ENCODE measurements at places on chromosomes 5 and 9.

- no peak for DNase-seq
These were observed 331.0 kb downstream of the GLIS3 start for GRCh38 chr9:3968891-3969290.

DNA sequence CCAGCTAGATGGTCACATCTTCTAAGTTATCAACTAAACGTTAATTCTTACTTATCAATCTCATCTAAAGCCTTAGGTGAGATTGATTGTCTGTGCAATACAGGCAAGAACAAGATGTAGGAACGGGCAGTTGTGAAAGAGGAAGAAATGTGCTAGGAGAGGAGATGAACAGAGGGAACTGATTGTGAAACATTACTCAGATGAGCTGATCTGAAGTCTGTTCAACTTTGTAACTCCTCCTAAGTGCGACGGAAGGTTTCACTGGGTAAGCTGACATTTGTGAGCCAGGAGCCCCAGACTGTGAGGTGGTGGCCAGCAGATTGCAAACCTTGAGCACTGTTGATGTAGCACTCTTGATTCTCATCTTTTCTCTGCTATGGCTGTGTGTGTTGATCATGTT lies 204.1 kb downstream of the CD180 start:
- DNase-seq = no peak

DNA sequence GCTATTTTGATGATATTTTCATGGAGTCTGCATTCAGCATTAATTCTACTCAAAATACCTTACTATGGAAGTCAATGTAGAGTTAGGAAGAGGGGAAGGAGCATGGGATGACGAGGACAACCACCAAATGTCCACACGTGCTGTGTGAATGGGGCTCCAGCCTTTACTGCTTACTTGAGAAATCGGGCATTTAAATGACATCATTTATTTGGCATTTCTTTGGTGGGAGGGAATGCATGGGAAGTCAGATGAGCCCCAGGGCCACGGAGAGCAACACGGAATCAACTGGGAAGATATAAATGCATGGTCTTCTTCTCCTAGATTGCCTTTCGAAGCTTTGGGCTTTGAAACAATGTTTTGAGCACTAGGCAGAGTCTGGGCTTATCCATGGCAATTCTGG lies 458.5 kb upstream of the KLF4 start:
- no peak for DNase-seq

DNA sequence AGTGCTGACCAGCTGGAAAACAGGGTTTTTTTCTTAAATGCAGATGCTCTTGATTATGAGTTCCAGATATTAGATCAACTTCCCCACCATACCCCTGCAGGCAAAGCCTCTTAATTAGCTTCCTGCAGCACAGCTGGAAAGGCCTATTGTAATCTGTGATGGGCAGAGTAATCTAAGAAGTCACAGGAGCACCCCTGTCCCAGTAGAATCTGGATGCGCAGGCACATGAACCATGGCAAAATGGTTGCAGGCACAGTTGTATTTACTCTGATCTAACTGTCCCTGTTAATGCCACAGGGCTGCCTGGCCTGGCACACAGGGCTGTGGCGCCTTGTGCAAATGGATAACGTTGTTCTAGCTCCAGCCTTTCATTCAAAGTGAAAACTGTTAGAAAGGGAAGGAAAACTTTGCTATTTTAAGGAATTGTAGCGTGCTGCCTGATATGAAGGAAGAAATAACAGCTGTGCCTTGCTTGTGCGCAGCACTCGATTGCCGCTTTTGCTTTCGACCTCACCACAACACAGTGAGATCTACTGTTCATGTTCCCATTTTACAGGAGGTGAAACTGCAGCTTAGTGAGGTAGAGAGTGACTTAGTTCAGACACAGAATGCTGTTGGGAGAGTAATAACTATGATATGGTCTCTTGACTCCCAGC lies 2.3 kb downstream of the TGFBI start:
- no peak for DNase-seq

DNA sequence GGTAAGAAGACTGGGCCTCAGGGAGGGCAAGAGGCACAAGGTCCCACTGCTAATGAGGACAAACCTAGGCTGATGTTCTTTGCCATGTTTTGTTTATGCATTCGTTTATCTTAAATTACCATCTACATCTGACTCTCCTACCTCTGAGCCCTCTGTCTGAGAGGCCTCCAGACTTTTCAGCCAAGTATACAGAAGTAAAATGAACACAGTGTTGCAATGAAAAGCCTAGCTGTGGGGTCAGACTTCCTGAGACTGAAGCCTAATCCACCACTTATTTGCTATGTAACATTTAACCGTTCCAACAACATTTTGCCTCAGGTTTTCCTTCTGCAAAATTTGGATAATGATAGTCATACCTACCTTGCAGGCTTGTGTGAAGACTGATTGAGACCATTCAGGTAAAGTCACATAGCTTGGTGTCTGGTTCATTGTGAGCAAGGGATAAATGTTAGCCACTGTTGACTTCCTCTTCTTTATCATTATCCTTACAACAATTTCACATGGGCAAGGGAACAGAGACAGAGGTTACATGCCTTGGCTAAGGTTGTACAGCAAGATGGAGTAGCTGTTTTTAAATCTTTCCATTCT lies 374.9 kb upstream of the CLINT1 start:
- no peak for DNase-seq

GRCh38 chr5:124996023-124996763 lies 249.8 kb upstream of the ZNF608 start:
- DNase-seq = no peak

GRCh38 chr9:129544761-129545160 lies 76.1 kb downstream of the C9orf50 start:
- DNase-seq = no peak

DNA sequence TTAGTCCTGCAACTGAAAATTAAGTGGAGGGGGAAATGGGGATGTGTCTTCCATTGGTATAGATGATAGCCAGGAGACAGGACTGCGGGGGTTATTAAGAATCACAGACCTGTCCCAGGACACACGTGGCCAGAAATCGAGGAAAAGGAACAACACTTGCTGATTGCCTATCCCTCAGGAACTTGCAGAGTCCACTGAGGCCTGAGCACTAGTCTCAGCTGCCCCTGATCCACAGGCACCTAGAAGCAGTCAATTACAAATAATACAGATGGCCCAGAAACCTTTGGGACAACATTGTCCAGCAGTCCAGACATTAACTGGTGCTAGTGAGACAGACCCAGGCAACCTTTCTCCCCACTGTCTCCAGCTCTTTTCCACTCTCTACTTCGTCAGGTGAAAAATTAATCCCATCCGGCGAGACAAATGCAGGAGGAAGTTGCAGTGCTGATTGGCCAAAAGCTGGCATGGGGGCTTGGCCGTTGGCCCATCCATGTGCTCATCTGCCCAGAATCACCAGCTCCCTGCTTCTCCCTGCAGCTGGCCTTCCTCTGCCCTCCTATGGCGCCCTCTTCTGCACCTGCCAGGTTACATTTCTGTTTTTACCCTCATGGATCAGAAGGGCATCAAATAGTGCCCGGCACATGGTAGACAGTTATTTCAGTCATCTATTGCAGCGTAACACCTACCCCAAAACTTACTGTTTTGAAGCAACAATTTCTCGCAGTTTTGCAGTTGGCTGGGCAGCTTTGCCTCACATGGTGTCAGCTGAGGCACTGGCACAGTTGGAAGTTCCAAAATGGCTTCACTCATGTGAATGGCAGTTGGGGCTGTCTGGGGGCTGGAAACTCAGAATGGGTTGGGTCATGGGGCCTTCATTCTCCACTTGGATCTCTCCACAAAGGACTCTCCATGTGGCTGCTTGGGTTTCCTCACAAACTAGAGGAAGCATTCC lies 3.6 kb upstream of the B4GALT1 start:
- no peak for DNase-seq

DNA sequence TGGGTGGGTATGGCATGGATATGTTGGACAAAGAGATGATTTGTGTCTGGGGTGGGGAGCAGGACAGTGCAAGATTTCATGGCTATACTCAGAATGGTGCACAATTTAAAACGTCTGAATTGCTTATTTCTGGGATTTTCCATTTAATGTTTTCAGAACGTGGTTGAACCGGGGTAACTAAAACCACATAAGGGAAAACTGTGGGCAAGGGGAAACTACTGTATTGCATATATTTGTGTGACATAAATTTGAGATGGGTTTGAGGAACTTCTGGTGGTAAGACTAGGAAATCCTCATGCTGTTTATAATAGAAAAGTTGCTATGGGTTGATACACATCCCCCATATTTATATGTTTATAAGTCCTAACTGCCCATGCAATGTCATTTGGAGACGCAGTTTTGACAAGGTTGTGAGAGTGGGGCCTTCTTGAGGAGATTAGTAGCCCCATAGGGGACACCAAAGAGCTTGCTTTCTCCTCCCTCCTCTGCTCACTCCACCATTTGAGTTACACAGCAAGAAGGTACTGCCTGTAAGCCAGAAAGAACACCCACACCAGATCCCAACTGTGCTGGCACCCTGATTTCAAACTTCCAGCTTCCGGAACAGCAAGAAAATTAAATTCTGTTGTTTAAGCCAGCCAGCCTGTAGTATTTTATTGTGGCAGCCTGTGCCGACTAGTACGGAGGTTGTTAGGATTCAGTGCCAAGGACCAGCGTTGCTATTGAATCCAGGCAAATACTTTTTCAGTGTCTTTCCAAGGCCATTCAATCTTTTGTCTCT lies 2118.9 kb downstream of the MAT2B start:
- no peak for DNase-seq

DNA sequence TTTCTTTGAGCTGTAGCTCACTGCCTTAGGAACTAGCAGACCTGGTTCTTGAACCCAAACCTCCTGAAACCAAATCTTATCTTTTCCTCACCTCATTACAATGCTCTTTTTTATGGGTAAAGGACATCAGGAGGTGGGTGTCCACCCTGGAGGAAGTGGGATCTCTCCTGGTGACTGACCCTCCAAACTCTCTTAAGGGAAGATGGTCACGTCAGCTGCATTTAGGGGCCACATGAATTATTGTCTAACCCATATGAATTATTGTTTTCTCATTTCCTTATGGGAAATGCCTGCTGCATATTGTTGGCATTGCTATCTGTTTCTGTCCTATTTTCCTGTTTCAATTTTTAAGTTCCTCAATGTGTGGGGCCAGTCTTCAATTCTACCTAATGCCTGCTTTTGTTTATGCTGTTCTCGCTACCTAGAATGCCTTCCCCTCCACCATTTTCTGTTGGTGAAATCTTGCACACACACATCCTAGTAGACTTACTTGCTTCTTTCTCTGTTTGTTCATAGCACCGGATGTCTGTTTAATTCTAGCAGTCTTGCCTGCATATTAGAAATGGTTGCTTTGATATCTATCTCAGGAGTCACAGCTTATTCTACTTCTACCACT lies 22.0 kb upstream of the SPINK1 start:
- no peak for DNase-seq

DNA sequence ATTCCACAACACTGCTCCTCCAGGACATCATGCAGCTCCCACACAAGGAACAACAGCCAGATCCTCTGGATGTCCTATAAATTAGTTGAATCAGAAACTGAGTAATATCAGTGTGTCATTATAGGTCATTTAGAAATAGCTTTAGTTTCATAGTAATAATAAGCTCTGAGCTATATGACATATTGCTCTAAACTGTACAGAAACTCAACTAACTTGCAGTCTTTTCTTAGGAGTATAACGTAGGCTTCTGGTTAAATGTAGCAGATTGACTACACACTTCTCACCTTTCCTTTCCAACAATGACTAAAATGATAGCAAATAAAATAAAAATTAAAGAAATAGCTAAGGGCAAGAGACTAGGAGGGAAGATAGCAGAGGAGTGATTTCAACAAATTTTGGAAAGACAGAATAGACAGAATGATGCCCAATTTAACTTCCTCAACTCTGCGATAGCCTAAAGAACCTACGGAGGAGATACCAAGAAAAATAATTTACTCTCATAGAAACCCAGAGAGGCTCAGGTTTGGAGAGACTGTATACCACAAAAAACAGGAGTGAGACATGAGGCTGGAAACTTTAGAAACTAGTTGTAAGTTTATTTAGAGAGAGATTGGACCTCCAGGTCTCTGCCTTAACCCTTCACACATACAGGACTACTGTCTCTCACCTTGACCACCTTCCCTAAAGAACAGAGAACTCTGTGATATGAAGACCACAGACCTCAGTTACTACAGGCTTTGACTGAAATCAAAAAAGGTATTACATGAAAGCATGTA lies 193.7 kb downstream of the TSSK1B start:
- no peak for DNase-seq

DNA sequence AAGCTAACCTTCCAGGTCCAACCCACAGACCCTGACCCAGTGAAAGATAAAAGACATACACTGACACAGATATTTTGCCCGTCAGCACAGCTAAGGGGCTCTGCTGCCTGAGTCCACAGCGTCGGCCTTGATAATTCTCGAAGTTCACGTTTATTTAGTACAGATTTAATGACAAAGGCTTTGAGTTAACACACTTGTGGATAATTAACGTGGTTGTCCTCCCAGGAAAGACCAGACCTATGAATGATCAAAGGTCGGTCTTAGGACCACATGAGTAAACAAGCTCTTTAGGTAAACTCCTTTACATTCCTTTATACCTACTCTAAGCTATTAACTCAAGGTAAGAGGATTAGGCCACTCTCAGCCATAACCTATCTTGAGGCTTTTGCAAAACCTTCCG lies 11.3 kb upstream of the TEX10 start:
- DNase-seq = no peak

- DNase-seq = no peak
These were observed 2.7 kb downstream of the GCNT4 start for GRCh38 chr5:75049456-75050351.

GRCh38 chr9:133563291-133563796 lies 28.8 kb downstream of the ADAMTSL2 start:
- DNase-seq = no peak

GRCh38 chr9:127567730-127568617 lies 44.1 kb upstream of the STXBP1 start:
- DNase-seq = no peak

DNA sequence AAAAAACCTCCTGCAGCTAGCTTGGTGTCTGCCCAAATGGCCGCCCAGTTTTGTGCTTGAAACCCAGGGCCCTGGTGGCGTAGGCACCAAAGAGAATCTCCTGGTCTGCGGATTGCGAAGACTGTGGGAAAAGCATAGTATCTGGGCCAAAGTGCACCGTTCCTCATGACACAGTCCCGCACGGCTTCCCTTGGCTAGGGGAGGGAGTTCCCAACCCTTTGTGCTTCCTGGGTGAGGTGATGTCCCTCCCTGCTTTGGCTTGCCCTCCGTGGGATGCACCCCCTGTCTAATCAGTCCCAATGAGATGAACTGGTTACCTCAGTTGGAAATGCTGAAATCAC lies 83.0 kb upstream of the JAK2 start:
- no peak for DNase-seq

DNA sequence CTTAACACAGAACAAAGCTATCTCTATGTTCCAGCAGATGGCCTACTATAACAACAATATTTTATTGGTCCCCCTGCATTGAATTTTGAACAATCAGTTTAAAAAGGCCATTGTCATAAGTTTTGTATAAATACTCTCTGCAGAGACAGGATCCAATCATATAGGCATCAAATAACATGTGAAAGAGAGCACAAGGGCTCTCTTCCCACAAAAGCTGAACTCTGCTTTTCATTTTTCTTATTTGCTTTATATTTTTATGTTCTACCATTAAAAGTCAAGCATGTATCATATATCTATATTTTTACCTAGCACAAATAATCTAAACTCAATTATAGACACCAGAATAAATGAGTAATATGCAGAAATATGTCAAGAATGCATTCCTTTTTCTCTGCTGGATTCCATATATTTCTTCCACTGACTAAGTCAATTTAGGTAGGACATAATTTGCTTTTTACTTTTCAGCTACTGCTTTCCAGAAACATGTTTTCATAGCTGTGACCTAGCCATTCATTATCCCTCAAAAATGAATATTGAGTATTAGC lies 143.6 kb downstream of the CDH9 start:
- no peak for DNase-seq

GRCh38 chr9:16197578-16198370 lies 644.9 kb downstream of the CCDC171 start:
- DNase-seq = no peak

GRCh38 chr5:92163906-92164305 lies 780.8 kb upstream of the ARRDC3 start:
- DNase-seq = no peak

All from omental fat pad (tissue), 4 donors.